ENCODE measurements at places on chromosomes 5 and 9.

DNA sequence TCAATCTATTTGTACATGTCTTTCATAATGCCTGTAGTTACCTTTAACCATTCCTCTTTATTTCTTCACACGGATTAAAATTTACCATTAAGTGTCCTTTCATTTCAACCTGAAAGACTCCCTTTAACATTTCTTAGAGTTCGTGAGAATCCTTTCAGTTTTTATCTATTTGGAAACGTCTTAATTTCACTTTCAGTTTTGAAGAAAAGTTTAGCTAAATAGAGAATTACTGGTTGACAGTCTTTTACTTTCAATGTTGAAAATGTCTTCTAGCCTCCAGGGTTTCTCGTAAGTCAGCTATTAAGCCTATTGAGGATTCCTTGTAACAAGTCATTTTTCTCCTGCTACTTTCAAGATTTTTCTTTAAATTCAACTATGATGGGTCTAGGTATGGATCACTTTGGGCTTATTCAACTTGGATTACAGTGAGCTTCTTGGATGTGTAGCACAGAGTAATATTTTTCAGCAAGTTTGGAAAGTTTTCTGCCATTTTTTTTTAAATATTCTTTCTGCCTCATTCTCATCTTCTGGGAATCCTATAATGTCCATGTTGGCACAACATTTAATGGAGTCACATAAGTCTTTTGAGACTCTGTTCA is 48.5 kb downstream of the RFX3 start:
- no peak for DNase-seq

GRCh38 chr9:132099741-132100407 is 20.2 kb upstream of the MED27 start:
- no peak for DNase-seq

DNA sequence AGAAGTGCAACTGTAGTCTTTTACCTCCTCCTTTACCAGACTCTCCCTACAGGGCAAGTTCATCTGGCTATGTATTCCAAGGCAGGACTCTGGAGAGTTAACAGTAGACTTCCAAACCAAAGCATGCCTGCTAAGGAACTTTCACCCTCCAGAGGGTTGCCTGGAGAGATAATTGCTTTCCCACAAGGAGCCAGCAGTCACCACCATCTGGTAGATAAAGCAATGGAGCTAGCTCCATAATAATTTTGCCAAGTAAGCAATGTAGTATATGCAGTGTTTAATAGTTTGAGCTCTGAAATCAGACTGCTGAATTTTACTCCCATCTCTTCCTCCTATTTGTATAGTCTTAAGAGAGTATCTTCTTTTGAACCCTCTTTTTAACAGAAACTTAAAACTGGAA is 566.8 kb upstream of the PTGER4 start:
- DNase-seq = no peak

DNA sequence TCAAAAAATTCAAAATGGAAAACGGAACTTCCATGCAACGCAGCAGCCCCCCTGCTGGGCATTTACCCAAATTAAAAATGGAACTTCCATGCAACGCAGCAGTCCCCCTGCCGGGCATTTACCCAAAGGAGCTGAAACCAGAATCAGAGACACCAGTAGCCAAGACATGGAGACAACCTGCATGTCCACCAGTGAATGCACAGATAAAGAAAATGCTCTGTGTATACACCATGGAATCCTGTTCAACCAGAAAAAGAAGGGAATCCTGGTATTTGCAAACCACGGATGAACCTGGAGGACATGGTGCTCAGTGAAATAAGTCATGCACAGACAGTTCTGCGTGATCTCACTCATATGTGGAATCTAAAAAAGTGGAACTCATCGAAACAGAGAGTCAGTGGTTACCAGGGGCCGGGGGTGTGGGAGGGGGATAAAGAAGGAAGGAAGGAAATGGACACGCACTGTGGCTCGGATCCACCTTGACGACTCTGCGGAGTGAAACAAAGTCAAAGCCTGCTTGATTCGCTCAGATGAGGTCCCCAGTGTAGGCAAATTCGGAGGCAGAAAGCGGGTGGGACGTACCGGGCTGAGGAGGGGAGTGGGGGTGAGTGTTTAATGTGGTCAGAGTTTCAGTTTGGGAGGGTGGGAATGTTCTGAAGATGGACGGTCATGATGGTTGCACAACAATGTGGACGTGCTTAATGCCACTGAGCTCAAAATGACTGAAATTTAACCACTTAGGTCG is 40.2 kb upstream of the EXOC3 start:
- DNase-seq = no peak

GRCh38 chr9:16475996-16476395 is 394.5 kb downstream of the BNC2 start:
- DNase-seq = no peak

- DNase-seq = peak; percentile 5
These were observed 130.1 kb upstream of the SLC44A1 start for GRCh38 chr9:105114318-105114717.

GRCh38 chr9:109439378-109440116 is 58.6 kb downstream of the PTPN3 start:
- DNase-seq = no peak

DNA sequence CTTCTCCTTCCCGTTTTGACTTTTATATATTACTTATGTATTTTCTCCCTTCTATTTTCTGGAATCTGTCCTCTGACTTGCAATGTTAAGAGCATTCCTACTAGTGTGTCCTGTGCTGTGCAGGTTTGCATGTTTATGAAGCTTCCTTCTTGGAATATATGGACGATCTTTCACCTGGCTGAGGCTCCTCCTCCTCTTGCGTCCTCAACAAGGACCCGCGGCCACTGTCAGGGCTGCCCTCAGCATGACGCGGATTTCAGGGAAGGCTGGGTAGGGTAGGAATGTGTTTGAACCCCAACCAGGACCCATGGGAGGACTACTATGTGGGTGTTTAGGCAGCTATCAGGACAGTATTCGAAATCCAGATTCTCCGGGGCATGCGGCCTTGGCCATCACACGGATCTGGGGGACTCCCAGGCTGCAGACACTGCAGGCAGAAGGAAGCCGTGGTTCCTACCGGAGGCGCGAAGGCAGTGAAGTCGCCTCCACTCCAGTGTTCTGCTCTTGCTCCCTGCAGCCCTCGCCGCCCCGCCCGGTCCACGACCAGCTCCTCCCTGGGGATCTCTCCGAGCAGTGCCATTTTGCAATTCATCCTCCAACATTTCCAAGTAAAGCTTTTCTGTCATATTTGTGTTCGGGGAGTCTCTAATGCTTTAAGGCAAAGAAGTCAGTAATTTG is 37.0 kb upstream of the OSMR start:
- DNase-seq = no peak

DNA sequence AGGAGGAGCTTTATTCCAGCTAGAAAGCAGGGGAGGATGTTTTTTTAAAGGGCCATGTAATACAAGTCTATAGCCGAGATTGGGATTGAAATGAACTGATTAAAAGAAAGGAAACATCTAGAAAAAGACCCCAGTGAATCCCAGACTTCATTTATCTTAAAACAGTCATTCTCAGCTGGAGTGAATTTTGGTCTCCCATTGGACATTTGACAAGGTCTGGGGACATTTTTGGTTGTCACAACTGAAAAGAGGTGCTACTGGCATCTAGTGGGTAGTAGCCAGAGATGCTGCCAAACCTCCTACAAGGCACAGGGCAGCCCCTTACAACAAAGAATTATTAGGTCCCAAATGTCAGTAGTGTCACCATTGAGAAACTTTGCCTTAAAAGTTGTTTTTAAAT is 16.3 kb upstream of the SPINK4 start:
- no peak for DNase-seq

- no peak for DNase-seq
These were observed 42.1 kb downstream of the PCDH1 start for GRCh38 chr5:141835928-141836670.

GRCh38 chr5:77993855-77994318 is 217.7 kb upstream of the TBCA start:
- no peak for DNase-seq

- DNase-seq = peak; percentile 40
These were observed 78.2 kb downstream of the ANKRD55 start for GRCh38 chr5:56154732-56155484.

DNA sequence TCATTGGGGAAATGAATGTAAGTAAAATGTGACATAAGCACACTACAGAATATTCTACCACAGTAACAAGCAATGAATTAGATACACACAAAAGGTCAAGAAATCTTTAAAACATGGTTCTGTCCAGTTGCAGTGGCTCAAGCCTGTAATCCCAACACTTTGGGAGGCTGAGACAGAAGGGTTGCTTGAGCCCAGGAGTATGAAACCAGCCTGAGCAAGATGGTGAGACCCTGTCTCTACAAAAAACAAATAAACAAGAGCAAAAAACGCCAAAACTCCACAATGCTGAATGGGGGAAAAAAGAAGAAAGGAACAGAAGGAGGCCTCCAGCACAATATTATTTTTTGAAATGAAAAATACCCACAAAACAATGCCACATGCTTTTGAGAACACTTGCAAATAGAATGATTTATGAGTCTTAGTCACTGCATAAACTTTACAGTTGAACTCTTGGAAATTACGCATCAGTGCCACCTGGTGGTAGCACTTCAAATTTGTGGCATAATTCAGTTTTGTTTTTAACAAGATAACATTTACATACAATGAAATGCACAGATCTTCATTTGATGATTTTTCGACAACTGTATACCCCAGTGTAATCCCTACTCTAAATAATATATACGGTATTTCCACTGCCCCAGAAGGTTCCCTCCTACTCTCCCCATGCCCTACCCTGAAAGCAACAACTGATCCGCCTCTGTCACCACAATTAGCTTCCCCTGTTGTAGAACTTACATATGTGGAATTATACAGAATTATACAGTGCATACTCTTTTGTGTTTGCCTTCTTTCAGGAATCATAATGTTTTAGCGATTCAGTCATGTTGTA is 14.4 kb upstream of the SPINK4 start:
- peak; percentile 69 for DNase-seq

- no peak for DNase-seq
These were observed 606.0 kb downstream of the CDH9 start for GRCh38 chr5:26432386-26432785.

GRCh38 chr5:180034564-180034963 is 37.0 kb downstream of the RNF130 start:
- DNase-seq = no peak

- peak; percentile 39 for DNase-seq
These were observed 44.3 kb upstream of the BICD2 start for GRCh38 chr9:92808726-92809451.

GRCh38 chr5:3126639-3127038 is 375.2 kb upstream of the IRX2 start:
- DNase-seq = no peak

DNA sequence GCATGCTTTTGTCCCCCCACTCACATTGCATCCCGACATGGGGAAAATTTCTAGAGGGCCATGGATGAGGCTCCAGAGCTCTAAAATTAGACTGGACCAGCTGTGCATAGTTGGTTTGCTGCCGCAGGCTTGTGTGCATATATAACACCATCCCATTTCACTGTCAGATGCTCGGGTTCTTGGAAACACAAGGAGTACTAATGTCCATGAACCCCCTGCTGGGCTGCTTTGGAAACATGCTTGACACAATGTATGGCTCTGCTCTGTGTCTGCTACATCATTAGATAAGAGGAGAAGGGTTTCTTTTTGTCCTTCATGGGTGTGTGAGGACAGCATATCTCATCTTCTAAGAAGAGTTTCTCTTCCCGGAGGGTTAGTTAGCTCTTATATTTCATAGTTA is 292.1 kb upstream of the RORB start:
- DNase-seq = no peak

DNA sequence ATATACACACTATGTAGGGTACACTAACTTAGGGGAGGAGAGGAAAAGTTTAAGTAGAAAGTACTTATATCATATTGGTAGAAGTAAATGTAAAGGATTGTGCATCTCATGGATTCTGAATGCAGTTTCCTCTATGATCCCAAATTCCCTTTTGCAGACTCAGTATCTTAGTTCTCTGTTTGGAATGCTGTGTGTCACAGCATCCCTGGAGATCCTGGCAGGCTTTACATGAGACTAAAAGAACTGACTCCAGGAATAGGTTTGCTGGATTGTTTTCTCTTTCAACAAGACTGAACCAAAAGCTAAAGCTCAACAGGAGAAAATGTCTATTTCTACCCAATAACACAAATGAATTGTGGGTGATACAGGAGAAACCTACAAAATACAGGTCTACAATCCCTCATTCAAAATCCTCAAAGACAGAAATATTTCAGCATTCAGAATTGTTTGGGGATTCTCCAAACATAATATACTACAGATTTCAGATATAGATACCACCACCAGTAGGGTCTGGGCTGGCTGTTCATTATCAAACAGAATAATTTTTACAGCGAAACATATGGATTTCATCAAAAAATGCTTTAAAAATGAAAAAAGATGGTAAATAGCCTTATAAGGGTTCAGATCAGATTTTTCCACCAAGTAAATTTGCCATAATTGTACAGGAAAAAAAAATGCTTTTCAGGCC is 324.7 kb upstream of the GRAMD2B start:
- DNase-seq = no peak

DNA sequence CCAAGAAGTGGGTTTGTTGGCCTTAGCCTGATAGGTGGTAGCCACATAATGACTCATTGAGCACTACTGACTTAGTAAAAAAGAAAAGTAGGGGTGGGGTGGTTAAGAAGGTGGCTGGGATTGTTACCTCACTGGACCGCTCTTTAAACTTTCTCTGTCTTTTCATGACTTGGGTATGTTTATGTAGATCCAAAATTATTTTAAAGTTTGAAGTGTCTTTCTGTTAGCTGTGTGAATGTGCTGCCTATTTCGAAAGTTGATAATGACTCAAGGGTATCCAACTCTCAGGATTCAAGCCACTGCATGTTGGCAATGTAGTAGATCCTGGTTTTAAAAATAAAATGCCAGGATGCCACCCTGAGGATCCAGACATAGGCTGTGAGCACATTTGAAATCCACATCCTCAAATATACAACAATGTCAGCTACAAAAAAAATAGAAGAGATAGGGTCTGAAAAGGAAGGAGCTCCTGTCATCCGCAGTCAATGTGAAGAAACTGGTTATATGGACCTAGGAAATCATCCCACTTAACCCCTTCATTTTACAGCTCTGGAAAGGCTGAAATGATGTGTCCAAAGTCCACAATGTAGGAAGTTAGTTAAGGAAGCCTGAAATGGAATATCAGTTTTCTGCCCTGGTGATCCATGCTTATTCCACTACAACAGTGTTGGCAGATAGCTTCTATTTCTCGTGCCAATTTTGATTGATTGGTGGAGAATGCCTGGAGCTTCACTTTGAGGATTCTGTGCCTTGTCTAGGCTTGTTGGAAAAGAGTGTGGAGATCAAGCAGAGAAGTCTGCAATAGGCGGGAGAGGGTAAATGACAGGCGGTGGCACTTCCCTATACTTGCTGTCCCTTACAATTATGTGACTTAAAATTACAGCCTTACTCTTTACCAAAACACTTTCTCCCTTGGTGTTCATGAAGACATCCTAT is 23.4 kb downstream of the ZNF462 start:
- DNase-seq = no peak

Data from CD4-positive, alpha-beta T cell treated with Interleukin-6 at 100 ng/mL for 8 hours (primary cell).